ENCODE measurements at places on chromosomes 13 and 19. TPM values are rescaled to one million over a fixed set of nuclear protein-coding genes. Genes with fewer than 3 reads are reported as not detected.

DNA sequence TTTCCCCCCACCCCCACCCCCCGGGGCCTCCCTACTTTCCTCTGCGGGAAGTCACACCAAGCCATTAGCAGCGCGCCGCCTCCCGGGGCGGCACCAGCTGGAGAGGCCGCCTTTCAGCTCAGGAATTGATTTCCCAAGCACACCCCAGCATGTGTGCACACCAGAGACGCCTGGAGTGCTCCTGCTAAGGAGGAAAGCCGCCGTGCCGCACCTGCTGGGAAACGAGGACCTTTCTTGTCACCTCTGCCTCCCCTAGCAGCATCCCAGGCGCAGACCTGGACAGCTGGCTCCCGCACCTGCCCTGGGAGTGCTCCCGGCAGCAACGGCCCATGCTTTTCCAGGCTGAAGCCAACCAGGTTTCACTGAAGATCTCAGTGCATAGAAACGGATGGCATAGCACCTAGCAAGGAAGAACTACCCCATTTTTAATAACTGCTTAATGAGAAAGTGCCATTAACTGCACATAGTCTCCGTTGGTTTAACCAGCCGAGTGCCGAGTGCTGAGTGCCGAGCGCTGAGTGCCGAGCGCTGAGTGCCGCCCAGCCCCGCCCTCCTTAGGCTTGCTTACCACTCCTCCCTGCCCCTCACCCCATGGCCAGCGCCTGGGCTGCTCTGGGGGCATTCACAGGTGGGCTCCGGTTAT is 165.0 kb downstream of the USP12 start:
- peak overlapping the region; percentile 45 for H3K4me3 ChIP-seq
- peak; percentile 51 for DNase-seq
- H3K27ac ChIP-seq, result no peak overlapping the region
- no peaks in the 10 kb centered on the region for H3K36me3 ChIP-seq

DNA sequence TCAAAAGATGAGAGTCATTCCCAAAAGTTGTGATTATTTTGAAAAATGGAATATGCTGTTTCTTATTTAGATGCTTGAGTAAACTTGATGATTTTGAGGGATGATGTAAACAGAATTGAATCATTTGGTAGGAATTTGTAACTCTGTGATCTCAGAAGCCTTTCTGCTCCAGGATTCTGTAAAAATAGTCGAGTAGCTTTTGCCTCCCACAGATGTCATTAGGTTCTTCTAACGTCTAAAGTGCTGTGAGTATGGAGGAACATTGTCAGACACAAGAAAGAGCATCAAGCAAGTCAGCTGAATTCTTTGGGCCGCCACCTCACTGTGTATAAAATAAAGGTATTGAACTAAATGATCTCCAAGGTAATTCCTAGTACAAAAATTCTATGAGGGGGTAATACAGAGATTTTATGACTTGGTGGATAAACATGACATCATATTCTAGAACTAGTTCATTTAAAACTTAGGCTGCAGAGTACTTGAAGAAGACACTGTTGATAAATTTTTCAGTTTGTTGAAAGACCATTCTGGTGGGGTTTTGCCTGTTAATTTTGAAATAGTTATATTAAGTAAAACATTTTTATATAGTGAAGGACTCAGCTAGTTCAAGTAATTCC is 1.4 kb upstream of the GPR183 start:
- no peaks in the 10 kb centered on the region for H3K36me3 ChIP-seq
- no peak overlapping the region for H3K27ac ChIP-seq
- peaks cover 23% of the 10 kb centered on the region for H3K4me1 ChIP-seq
- no peaks in the 10 kb centered on the region for H3K27me3 ChIP-seq

DNA sequence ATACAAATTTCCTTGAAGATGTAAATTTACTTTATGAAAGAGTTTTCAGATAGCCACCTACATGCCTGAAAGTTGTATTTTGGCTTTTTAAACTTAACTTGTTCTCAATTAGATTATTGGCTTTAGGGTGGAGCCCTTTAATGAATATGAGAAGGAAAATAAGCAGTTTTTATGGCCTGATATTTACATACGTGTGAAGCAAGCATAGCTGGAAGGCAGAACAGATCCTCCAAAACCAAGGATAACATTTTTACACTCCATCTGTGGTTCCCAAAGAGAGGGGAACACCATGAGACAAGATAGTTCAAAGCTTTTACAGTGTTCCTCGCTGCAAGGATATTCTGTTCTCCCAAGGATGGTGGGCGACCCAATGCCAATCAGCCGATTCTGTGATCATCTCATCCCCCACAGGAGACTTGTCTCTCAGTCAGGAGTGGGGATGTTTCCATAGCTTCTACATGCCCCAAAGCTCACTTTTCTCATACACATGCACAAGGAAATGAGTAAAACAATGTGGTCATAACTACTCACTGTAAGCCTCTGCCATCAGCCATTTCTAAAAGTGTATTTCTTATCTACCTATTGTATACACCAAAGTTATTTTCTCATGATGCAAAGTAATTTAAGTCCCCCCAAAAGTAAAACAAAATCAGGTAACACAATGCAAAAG is 24.6 kb upstream of the KBTBD6 start:
- no peaks in the 10 kb centered on the region for H3K27me3 ChIP-seq
- no peaks in the 10 kb centered on the region for H3K36me3 ChIP-seq
- H3K27ac ChIP-seq, result no peak overlapping the region
- no peak overlapping the region for H3K4me3 ChIP-seq

- H3K36me3 ChIP-seq, result no peaks in the 10 kb centered on the region
- no peak for DNase-seq
- no peaks in the 10 kb centered on the region for H3K4me1 ChIP-seq
- no peak overlapping the region for H3K27ac ChIP-seq
These were observed 32.9 kb downstream of the ING1 start for GRCh38 chr13:110746438-110746837.

Gene ZNF136
- 1.7 TPM for polyA plus RNA-seq

GRCh38 chr19:2239771-2240770 is 3.4 kb downstream of the SF3A2 start:
- peaks cover 21% of the 10 kb centered on the region for H3K4me1 ChIP-seq
- peak overlapping the region; percentile 89 for H3K4me3 ChIP-seq
- H3K27ac ChIP-seq, result peak overlapping the region; percentile 81
- DNase-seq, result no peak

GRCh38 chr13:110965755-110966134 is 50.9 kb upstream of the ANKRD10 start:
- no peaks in the 10 kb centered on the region for H3K4me1 ChIP-seq
- H3K36me3 ChIP-seq, result no peaks in the 10 kb centered on the region
- no peaks in the 10 kb centered on the region for H3K27me3 ChIP-seq
- DNase-seq, result no peak

DNA sequence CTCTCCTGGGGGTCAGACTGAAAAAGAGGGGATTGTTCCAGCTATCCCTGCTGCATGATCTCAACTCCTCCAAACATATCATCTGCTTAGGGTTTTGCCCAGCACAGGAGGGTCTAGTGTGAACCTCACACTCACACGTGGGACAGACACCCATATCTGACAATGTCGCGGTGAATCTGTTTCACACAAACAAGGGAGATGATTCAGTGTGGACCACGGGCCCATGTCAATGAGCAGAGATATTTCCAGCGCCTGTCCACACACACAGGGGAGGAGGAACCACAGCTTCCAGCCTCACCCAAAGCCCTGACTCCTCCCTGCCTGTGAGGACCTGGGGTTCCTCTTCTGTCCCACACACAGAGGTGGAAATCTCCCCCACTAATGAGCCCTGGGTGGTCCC is 29.6 kb upstream of the KIR3DL3 start:
- H3K4me1 ChIP-seq, result no peaks in the 10 kb centered on the region
- H3K27ac ChIP-seq, result no peak overlapping the region
- DNase-seq, result no peak
- no peak overlapping the region for H3K4me3 ChIP-seq
- no peaks in the 10 kb centered on the region for H3K36me3 ChIP-seq
- peaks cover 6% of the 10 kb centered on the region for H3K27me3 ChIP-seq

- H3K4me1 ChIP-seq, result no peaks in the 10 kb centered on the region
- peak overlapping the region; percentile 86 for H3K27ac ChIP-seq
- DNase-seq, result no peak
- peak overlapping the region; percentile 73 for H3K4me3 ChIP-seq
These were observed 238 bp downstream of the ZNF260 start for GRCh38 chr19:36527873-36528193.

GRCh38 chr13:101120007-101120406 is 296.3 kb downstream of the NALCN start:
- H3K27me3 ChIP-seq, result no peaks in the 10 kb centered on the region
- no peak overlapping the region for H3K4me3 ChIP-seq
- no peak for DNase-seq
- H3K27ac ChIP-seq, result no peak overlapping the region
- H3K4me1 ChIP-seq, result no peaks in the 10 kb centered on the region
- H3K36me3 ChIP-seq, result no peaks in the 10 kb centered on the region

DNA sequence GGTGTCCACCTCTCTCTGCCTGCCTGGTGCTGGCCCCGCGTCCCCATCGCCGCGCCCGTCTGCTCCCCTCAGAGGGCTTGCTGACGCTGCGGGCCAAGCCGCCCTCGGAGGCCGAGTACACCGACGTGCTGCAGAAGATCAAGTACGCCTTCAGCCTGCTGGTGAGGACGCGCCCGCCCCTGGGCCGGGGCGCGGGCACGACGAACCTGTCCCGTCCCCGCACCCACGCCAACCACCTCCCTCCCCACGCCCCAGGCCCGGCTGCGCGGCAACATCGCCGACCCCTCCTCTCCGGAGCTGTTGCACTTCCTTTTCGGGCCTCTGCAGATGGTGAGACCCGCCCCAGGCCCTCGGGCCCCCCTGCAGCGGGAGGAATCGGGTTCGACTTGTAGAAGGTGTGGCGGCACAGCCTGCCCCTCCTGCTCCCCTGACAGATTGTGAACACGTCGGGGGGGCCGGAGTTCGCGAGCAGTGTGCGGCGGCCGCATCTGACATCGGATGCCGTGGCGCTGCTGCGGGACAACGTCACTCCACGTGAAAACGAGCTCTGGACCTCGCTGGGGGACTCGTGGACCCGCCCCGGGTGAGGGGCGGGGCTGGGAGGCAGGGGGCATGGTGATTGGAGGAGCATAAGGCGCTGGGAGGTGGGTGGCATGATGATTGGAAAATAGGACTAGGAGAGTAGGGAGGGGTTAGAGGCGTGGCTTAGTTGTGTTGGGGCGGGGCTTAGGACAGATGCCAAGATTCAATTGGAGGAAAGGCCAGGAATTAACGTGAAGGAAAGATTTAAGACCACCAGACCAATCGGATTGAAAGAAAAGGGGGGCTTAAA is 6.6 kb downstream of the EPS8L1 start:
- no peak overlapping the region for H3K27ac ChIP-seq
- H3K36me3 ChIP-seq, result no peaks in the 10 kb centered on the region
- H3K4me3 ChIP-seq, result peak overlapping the region; percentile 71
- H3K27me3 ChIP-seq, result no peaks in the 10 kb centered on the region
- H3K4me1 ChIP-seq, result peaks cover 6% of the 10 kb centered on the region
- DNase-seq, result peak; percentile 87

GRCh38 chr19:36796714-36796992 is 24.0 kb upstream of the ZNF850 start:
- no peaks in the 10 kb centered on the region for H3K4me1 ChIP-seq
- no peak for DNase-seq
- peak overlapping the region; percentile 73 for H3K27ac ChIP-seq
- H3K27me3 ChIP-seq, result no peaks in the 10 kb centered on the region

DNA sequence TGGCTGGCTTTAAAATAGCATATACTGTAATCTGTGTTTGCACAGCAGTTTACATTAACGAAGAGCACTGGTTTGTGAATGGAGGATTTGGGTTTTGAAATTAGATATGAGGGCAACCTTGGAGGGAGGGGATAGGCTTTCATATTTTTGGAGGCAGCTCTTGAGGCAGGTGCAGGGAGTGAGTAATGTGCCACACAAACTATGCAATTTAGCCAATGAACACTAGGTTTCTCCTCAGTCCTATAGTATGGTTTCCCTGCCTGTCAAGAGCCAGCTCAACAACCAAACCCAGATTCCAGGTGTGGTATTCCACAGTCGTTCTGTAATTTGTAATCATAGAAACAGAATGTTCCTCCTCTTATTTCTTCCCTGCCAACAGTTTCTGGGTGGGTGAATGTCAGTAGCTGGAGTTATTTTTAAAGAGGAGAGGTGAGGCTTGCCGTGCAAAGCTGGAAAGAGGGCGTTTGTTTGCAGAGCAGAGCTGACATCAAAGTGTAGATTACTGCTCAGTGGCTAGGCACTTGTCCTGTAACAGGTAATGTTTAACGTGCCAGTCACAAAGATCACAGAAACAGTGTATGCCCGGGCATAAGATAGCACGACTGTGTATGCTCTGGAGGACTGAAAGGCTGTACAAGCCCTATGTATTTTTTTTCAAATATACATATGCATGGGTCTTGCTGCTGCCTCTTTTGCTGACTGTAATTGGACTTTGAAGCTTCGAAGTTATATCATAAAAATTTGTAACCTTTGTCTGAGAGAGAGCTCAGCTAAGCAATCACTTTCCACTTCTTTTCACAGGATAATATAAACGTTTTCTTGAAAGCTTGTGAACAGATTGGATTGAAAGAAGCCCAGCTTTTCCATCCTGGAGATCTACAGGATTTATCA is 124.2 kb downstream of the LMO7 start:
- no peak overlapping the region for H3K4me3 ChIP-seq
- H3K4me1 ChIP-seq, result peaks cover 8% of the 10 kb centered on the region
- H3K27ac ChIP-seq, result no peak overlapping the region
- no peaks in the 10 kb centered on the region for H3K27me3 ChIP-seq
- no peak for DNase-seq
- H3K36me3 ChIP-seq, result peaks cover 53% of the 10 kb centered on the region

GRCh38 chr13:70720386-70720785 is 612.1 kb upstream of the KLHL1 start:
- no peak overlapping the region for H3K4me3 ChIP-seq
- H3K36me3 ChIP-seq, result no peaks in the 10 kb centered on the region
- H3K4me1 ChIP-seq, result no peaks in the 10 kb centered on the region
- no peaks in the 10 kb centered on the region for H3K27me3 ChIP-seq
- DNase-seq, result no peak

DNA sequence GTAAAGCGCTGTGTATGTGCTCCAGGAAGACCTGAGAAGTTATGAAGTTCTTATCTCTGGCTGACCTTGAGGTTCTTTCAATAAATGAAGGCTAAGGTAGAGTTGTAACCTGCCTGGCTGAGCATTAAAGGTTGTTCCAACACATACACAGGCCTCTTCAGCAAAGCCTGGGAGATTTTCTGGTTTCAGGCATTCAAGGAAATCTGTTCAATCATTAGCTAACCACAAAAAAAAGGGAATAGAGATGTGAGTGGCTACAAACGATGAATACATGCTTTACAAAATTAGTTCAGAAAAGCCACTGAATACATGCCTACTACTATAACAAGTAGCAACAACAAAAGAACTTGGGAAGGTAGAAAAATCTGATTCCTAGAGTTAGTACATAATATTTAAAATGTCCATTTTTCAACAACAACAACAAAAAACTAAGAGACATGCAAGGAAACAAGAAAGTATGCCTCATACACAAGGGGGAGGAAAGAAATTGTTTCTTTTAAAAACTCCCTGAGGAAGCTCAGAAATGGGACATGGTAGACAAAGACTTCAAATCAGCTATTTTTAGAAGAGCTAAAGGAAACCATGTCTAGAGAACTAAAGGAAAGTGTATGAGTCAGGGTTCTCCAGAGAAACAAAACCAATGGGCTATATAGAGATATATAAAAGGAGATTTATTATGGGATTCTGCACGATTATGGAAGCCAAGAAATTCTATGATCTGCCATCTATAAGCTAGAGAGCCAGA is 191.5 kb upstream of the IPO5 start:
- no peak overlapping the region for H3K27ac ChIP-seq
- no peaks in the 10 kb centered on the region for H3K36me3 ChIP-seq
- no peak for DNase-seq
- H3K4me3 ChIP-seq, result no peak overlapping the region
- no peaks in the 10 kb centered on the region for H3K4me1 ChIP-seq

Measured in SK-N-SH (cell line).